ENCODE measurements at places on chromosomes 1 and 21. TPM values are rescaled to one million over a fixed set of nuclear protein-coding genes. Genes with fewer than 3 reads are reported as not detected.

GRCh38 chr1:85495556-85495955 is 30.6 kb upstream of the DDAH1 start:
- no peak for DNase-seq
- H3K27ac ChIP-seq = no peak overlapping the region
- H3K27me3 ChIP-seq = peaks cover 16% of the 10 kb centered on the region

DNA sequence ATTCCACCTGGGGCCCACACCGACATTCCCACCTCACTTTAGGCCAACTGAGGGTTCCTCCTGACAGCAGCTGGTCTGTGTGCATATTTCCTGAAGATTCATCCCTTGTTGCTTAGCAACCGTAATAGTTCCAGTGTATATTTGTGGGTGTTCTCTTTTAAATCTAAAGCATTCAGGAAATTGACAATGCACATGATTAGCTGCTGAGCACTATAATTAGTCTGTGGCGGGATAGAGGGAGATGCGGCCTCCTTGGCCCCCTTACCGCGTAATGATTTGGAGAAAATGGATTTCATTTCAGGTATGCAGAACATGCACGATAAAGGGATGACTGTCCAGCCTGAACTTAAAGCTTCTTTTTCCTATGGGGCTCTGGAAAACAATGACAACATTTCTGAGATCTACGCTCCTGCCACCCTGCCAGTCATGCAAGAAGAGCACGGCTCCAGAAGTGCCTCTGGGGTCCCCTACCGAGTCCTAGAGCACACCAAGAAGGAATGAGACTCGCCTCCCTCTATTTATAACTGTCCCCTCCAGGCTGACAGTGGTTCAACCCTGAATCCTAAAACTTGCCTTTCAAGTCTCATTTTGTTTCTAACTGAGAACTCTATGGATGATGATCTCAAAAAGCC is 33.8 kb upstream of the RCAN3 start:
- no peaks in the 10 kb centered on the region for H3K27me3 ChIP-seq
- no peak overlapping the region for H3K27ac ChIP-seq

Gene SPRR2B
- not detected for total RNA-seq

Gene FAM20B
- 23.8 TPM for total RNA-seq

DNA sequence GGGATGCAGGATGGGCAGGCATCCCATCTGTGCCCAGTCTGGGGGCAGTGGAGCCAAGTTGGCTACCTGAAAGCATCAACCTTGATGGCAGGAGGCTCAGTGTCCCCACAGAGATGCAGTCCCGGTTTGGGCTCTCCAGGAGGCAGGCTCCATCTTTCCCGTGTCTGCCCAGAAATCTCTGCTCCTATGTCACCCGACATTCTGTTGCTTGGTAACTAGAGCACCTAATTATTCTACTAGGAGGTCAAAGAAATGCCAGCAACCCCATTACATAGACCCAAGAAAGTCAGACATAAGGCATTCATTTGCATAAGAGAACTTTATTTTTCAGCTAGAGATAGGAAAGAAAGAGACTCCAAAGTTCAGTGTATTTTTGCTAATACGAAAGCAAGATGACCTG is 100.3 kb upstream of the BACE2 start:
- H3K36me3 ChIP-seq = no peaks in the 10 kb centered on the region
- peaks cover 2% of the 10 kb centered on the region for H3K4me1 ChIP-seq
- DNase-seq = no peak
- peaks cover 16% of the 10 kb centered on the region for H3K27me3 ChIP-seq

- no peak overlapping the region for H3K4me3 ChIP-seq
- H3K27ac ChIP-seq = no peak overlapping the region
- H3K36me3 ChIP-seq = no peaks in the 10 kb centered on the region
- DNase-seq = no peak
Observed at GRCh38 chr1:174032671-174033222, 10.6 kb upstream of the RC3H1 start.

- peaks cover 35% of the 10 kb centered on the region for H3K4me1 ChIP-seq
- no peaks in the 10 kb centered on the region for H3K36me3 ChIP-seq
- no peak overlapping the region for H3K27ac ChIP-seq
- no peaks in the 10 kb centered on the region for H3K27me3 ChIP-seq
- no peak for DNase-seq
Observed at GRCh38 chr1:10217748-10218441, 7.5 kb downstream of the KIF1B start.

DNA sequence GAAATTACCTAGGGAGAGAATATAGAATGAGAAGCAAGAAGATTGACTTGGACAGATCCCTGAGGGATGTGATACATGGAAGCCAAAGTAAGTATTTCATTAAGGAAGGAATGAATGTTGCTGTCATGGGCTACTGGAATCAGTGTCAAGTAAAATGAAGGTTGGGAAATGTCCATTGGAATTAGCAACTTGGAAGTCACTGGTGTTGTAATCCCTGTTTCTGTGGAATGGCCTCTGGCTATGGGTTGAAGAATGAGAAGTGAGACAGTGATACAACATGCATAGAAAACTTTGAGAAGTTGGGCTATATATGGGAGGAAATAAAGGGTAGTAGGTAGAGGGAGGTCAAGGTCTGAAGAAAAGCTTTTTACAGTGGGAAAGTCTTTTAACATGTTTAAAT is 54.7 kb downstream of the CCDC18 start:
- H3K36me3 ChIP-seq = peaks cover 79% of the 10 kb centered on the region
- no peak for DNase-seq
- H3K4me1 ChIP-seq = no peaks in the 10 kb centered on the region
- H3K4me3 ChIP-seq = no peak overlapping the region
- no peak overlapping the region for H3K27ac ChIP-seq

- H3K4me3 ChIP-seq = no peak overlapping the region
- no peak overlapping the region for H3K27ac ChIP-seq
- H3K4me1 ChIP-seq = peaks cover 26% of the 10 kb centered on the region
- peaks cover 5% of the 10 kb centered on the region for H3K27me3 ChIP-seq
Observed at GRCh38 chr21:45263534-45263933, 24.2 kb downstream of the POFUT2 start.

DNA sequence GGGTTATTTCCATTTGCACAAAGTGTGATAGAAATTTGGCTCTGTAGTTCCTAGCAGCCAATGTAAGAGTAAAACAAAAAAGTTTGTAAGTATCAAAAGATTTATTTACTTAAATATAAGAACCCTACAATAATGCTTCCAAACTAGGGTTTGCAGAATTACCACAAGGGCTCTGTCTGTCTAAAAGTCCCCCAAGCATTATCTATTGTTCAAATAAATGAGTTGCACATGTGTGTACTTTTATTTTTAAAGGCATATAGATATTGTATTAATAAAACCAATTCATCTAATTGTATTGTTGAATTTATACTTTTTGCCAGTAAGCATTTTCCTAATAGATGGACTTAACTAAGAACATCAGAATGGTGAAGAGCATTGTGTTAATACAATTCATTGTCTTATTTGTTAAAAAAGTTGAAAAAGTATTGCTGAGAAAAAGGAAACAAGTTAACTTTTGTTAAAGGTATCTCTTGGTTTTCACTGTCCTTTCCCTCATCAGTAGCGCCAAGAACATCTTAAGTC is 863 bp upstream of the PTPRC start:
- peaks cover 54% of the 10 kb centered on the region for H3K4me1 ChIP-seq
- H3K27ac ChIP-seq = peak overlapping the region; percentile 94
- H3K4me3 ChIP-seq = peak overlapping the region; percentile 91

Gene ADGRL2
- not detected for total RNA-seq

GRCh38 chr1:225768662-225769426 is 8.8 kb upstream of the SRP9 start:
- H3K27ac ChIP-seq = no peak overlapping the region
- DNase-seq = no peak
- no peaks in the 10 kb centered on the region for H3K4me1 ChIP-seq
- H3K27me3 ChIP-seq = peaks cover 13% of the 10 kb centered on the region
- H3K36me3 ChIP-seq = no peaks in the 10 kb centered on the region
- no peak overlapping the region for H3K4me3 ChIP-seq

DNA sequence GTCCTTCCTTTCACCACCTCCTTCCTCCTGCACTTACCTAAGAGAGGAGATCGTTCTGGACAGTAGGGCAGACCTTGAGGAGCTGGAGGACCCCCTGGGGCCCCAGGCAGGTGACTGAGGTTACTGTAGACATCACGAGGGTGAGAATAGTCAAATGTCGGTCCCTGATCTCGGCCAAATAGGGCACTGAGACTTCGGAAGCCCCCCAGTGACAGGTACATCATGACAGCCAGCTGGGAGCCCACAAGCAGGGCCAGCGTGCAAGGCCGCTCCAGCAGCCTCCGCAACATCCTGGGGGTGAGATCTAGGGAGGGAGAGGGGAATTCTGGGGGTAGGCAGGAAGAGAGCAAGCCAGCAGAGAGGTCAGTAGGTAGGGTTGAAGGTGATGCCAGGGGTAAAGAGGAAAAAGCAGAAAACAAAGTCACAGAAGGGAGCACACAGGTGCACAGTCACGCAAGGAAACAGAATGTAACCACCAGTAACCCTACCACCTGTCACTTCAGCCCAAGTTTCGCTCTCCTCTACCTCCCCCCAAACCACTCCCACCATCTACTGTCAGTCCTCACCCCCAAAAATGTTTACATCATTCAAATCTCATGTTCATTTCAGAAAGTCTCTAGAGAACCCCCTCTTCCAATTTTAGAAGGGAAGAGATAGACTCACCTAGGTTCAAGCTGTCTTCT is 1.4 kb downstream of the B4GALT3 start:
- H3K27me3 ChIP-seq = no peaks in the 10 kb centered on the region
- peak overlapping the region; percentile 99 for H3K27ac ChIP-seq
- H3K36me3 ChIP-seq = peaks cover 38% of the 10 kb centered on the region
- peak overlapping the region; percentile 99 for H3K4me3 ChIP-seq

Gene SPATA45
- total RNA-seq = not detected

Gene CENPF
- total RNA-seq = 158 TPM

DNA sequence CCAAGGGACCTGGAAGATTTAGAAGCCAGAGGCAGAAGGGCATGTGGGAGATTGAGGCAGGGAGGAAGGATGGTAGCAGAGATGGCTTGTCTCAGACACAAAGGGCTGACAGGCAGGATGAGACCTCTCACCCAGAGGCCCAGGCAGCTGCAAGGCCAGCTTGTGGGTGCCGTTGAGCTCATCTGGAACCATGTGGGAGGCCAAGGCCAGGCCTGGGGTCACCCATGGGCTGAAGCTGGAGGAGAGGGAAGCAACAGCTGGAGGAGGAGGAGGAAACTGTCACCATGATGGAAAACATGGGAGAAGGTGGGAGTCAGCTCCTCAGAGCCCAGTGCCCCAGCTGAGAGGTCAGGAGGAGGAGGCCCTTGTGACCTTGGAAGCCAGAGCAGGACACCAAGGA is 6.4 kb downstream of the CRABP2 start:
- H3K27me3 ChIP-seq = peaks cover 31% of the 10 kb centered on the region
- no peaks in the 10 kb centered on the region for H3K36me3 ChIP-seq

Gene MR1
- 41.2 TPM for total RNA-seq

GRCh38 chr1:180923887-180924286 is 11.2 kb downstream of the KIAA1614 start:
- no peak overlapping the region for H3K4me3 ChIP-seq
- no peaks in the 10 kb centered on the region for H3K4me1 ChIP-seq
- no peak overlapping the region for H3K27ac ChIP-seq
- DNase-seq = no peak
- no peaks in the 10 kb centered on the region for H3K36me3 ChIP-seq
- H3K27me3 ChIP-seq = peaks cover 7% of the 10 kb centered on the region

DNA sequence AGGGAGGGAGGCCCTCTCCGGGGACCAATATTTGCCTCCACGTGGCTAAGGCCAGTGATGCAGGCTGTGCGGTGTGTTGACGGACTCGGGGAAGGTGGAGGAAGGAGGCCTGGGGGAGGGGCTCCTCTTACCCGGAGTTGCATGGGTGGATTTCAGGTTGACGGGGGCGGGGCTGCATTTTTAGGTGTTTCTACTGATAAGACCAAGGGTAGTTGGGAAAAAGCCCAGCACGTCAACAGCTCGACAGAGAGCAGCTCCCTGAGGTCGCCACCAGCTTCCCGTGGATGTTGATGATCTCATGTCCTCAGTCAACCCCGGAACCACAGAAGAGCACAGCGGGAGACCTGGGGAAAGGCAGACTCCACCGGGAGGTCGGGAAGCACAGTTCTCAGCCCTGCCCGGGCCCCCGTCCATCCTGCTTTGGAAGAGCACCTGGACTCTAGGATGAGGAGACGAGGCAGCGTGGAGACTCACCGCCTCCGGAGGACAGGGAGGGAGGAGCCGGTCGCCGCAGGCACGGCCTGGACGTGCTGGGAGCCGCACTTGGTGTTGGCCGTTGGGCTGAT is 32.9 kb upstream of the COL6A1 start:
- no peak overlapping the region for H3K27ac ChIP-seq
- no peaks in the 10 kb centered on the region for H3K4me1 ChIP-seq
- no peaks in the 10 kb centered on the region for H3K36me3 ChIP-seq
- peaks cover 3% of the 10 kb centered on the region for H3K27me3 ChIP-seq
- no peak overlapping the region for H3K4me3 ChIP-seq

GRCh38 chr1:212072047-212072446 is 36.5 kb downstream of the DTL start:
- peaks cover 3% of the 10 kb centered on the region for H3K4me1 ChIP-seq
- no peak overlapping the region for H3K4me3 ChIP-seq
- DNase-seq = no peak
- peaks cover 60% of the 10 kb centered on the region for H3K36me3 ChIP-seq
- H3K27ac ChIP-seq = no peak overlapping the region
- H3K27me3 ChIP-seq = no peaks in the 10 kb centered on the region

DNA sequence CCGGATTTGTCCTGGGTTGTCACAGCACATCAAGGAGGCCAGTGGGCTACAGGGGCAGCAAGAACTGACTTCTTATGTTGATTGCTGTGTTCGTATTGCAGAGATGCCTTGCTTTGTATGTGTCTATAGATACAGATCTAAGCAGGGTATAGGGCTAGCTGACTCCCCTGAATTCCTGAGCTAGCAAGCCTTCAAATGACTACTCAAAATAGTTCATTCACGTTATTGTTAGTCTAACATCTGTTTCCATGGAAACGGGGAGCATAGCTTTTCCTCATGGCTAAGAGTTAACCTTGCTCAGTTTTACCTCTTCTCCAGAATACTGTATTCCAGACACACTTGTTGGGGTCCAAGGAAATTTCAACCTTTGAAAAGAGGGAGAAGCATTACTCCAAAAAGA is 24.1 kb downstream of the TRIM45 start:
- DNase-seq = no peak
- no peaks in the 10 kb centered on the region for H3K27me3 ChIP-seq
- peaks cover 18% of the 10 kb centered on the region for H3K4me1 ChIP-seq
- H3K4me3 ChIP-seq = no peak overlapping the region
- H3K36me3 ChIP-seq = peaks cover 64% of the 10 kb centered on the region

DNA sequence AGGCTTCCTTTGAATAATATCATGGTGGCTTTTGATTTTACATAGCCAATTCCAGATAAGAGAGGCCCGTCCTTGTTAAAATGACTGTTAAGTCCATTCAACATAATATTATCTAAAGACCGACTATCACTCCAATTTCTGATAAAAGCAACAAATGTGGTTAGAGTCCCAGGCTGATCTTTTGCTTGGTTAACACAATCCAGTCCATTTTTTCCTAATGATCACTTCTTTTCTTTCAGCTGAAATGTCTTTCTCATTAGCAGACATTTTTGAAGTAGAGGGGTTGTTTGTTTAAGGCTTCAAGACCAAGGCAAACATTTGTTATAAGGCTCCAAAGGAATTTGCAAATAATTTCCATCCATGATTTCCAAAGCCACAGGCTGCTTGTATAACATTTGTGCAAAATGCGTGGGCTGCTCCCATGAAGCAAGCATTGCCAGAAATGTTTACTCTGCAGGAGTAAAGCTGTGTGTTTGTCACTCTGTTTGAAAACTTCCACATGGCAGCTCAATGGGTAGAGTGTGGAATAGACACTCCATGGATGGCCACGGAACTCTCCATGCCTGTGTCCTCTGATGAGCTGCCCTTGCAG is 111.5 kb downstream of the PSMG1 start:
- no peak overlapping the region for H3K4me3 ChIP-seq
- no peak for DNase-seq
- H3K27ac ChIP-seq = no peak overlapping the region
- H3K4me1 ChIP-seq = no peaks in the 10 kb centered on the region
- H3K36me3 ChIP-seq = no peaks in the 10 kb centered on the region
